ENCODE measurements at places on chromosomes 12 and 14.

- H3K4me1 ChIP-seq = peaks cover 33% of the 10 kb centered on the region
- no peaks in the 10 kb centered on the region for H3K36me3 ChIP-seq
- H3K27me3 ChIP-seq = no peaks in the 10 kb centered on the region
- DNase-seq = no peak
Observed at GRCh38 chr14:34361504-34362011, 100.5 kb downstream of the SPTSSA start.

- peaks cover 36% of the 10 kb centered on the region for H3K36me3 ChIP-seq
- no peak overlapping the region for H3K4me3 ChIP-seq
- H3K27ac ChIP-seq = no peak overlapping the region
- no peak for DNase-seq
- H3K27me3 ChIP-seq = no peaks in the 10 kb centered on the region
Observed at GRCh38 chr14:70744641-70745040, 64.7 kb downstream of the MAP3K9 start.

DNA sequence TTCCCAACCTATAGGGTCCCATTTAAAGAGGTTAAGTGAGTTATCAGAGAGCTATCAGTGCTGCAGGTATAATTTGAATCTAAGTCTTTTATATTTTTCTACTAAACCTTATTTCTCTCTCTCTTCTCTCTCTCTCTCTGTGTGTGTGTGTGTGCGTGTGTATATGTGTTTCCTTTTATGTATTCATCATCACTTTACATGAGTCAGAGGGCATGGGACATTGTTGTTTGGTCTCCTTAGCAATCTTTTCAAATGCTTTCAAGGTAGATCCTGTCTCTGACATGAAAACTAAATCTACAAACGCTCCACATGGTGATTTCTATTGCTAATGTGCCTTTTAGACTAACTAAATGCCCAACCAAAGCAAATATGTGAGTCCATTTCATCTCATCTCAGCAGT is 459.7 kb downstream of the BTG1 start:
- no peak overlapping the region for H3K4me3 ChIP-seq
- H3K4me1 ChIP-seq = peaks cover 10% of the 10 kb centered on the region
- no peak for DNase-seq
- no peaks in the 10 kb centered on the region for H3K27me3 ChIP-seq
- H3K36me3 ChIP-seq = no peaks in the 10 kb centered on the region

DNA sequence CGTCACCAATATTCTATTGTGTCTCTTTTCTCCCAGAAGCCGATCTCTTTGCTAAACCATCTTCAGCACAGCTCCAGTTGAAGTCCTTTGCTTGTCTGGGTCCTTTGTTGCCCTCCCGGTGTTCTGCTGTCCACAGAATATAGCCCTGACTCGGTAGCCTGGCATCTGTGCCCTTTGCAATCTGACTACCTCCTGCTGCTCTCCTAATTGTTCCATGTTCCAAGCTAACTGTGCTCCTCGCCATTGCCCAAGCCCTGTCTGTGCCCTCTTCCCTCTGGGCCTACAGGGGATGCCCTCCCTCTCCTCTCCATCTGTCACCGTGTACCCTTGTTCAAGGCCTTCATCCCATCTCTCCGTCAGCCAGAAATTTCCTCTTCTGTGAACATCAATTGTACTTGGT is 306.3 kb downstream of the APAF1 start:
- peaks cover 43% of the 10 kb centered on the region for H3K27me3 ChIP-seq
- H3K4me3 ChIP-seq = no peak overlapping the region
- no peak for DNase-seq
- H3K4me1 ChIP-seq = no peaks in the 10 kb centered on the region
- no peaks in the 10 kb centered on the region for H3K36me3 ChIP-seq

DNA sequence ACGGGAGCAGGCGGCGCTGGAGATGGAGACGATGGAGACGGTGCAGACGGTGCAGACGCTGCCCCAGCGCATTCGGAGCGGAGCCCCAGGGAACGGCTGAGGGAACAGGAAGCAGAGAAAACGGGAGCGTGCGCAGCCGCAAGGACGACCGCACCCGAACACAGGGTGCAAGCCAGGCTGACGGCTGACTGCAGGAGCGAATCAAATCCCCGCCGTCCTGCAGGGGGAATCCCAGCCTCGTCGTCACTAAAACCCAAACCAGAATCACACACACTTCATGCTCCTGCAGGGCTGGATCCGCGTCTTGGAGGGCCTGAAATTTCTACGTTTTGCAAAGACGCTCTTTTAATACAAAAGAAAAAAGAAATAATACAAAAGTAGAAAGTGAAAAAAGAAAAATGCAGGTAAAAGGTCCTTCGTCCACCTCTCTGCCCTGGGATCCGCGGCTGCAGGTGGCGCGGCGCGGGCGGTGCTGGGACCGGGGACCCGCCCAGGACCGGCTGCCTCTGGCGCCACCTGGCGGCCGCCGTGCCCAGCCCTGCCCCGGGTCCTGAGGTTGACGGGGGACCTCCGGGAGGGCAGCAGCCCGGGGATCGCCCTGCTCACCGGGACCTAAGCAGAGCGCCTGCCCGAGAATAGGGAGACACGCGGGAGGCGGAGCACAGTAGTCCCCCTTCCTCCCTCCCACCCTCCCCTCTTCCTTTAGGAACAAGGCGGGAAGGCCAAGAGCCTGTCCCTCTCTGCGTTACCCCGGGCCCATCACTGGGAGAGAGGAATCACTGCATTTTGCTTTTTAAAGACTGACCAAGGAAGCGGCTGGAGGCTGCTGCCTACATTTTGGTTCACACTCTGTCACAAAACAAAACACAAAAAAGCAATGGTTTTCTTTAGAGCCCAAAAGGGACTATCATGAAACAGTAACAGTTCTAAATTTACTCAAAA is 20.1 kb downstream of the STX2 start:
- peak overlapping the region; percentile 85 for H3K4me3 ChIP-seq
- peak; percentile 96 for DNase-seq

- no peak overlapping the region for H3K4me3 ChIP-seq
- H3K36me3 ChIP-seq = no peaks in the 10 kb centered on the region
- H3K27me3 ChIP-seq = peaks cover 56% of the 10 kb centered on the region
- DNase-seq = no peak
- H3K27ac ChIP-seq = no peak overlapping the region
- H3K4me1 ChIP-seq = peaks cover 5% of the 10 kb centered on the region
Observed at GRCh38 chr12:51873251-51873994, 14.5 kb upstream of the ANKRD33 start.

DNA sequence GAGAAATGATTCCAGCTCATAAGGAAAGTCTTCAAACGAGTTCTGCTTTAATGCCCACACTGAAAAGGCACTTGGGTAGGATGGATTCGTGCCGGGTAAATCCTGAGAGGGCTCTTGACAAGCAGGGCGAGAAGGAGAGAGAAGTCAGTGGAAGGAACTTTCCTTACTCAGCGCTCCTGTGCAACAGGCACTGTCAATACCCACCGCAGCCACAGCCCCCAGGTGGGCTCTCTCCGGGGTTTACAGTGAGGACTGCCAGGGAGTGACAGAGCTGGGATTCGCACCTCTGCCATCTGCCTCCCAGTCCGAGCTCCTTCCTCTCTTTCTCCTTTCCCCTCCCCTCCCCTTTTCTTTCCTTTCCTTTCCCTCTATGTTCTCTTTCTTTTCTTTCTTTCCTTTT is 118.7 kb downstream of the BEGAIN start:
- peaks cover 14% of the 10 kb centered on the region for H3K27me3 ChIP-seq
- no peak overlapping the region for H3K27ac ChIP-seq
- H3K4me3 ChIP-seq = no peak overlapping the region
- H3K36me3 ChIP-seq = no peaks in the 10 kb centered on the region
- no peak for DNase-seq
- peaks cover 19% of the 10 kb centered on the region for H3K4me1 ChIP-seq

GRCh38 chr14:74860899-74861733 is 14.8 kb downstream of the PROX2 start:
- no peaks in the 10 kb centered on the region for H3K36me3 ChIP-seq
- peaks cover 11% of the 10 kb centered on the region for H3K27me3 ChIP-seq
- H3K27ac ChIP-seq = no peak overlapping the region

DNA sequence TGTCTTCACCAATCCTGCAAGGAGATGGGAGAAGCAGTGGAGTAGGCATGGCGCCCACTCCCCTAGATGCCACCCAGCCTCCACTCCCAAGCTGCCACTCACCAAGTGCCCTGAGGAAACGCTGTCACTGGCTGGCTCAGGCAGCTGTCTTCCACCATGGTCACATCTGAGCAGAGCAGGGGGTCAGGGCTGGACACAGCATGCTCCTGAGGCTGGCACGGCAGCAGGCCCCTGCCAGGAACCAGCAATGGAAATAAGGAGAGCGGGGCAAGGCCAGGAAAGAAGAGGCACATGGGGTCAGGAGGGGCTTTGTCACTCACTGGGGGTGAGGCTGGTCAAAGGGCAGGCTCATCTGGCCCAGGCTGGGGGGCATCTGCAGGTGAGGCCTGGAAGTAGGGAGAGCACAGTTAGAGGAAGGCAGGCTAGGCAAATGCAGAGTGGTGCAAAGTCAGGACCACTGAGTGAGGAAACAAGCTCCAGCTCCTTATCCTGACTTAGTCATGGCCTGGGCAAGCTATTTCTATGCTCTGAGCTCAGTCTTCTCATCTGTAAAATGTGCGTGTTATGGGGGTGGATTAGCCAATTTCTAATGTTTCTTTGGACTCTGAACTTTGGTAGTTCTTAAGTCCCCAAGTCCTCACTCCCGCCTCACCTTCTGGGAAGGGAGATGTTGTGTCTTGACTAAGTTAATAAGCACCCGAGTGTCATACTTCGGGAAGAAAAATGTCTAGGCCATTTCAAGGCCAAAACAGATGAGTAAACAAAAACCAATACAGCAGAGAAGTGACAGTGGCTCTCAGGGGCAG is 8.0 kb downstream of the NAB2 start:
- H3K27ac ChIP-seq = no peak overlapping the region
- no peak overlapping the region for H3K4me3 ChIP-seq
- peaks cover 35% of the 10 kb centered on the region for H3K4me1 ChIP-seq
- no peaks in the 10 kb centered on the region for H3K27me3 ChIP-seq
- H3K36me3 ChIP-seq = peaks cover 91% of the 10 kb centered on the region

- H3K27ac ChIP-seq = no peak overlapping the region
- no peak overlapping the region for H3K4me3 ChIP-seq
- no peak for DNase-seq
Observed at GRCh38 chr12:21580748-21581516, 23.7 kb downstream of the GYS2 start.

DNA sequence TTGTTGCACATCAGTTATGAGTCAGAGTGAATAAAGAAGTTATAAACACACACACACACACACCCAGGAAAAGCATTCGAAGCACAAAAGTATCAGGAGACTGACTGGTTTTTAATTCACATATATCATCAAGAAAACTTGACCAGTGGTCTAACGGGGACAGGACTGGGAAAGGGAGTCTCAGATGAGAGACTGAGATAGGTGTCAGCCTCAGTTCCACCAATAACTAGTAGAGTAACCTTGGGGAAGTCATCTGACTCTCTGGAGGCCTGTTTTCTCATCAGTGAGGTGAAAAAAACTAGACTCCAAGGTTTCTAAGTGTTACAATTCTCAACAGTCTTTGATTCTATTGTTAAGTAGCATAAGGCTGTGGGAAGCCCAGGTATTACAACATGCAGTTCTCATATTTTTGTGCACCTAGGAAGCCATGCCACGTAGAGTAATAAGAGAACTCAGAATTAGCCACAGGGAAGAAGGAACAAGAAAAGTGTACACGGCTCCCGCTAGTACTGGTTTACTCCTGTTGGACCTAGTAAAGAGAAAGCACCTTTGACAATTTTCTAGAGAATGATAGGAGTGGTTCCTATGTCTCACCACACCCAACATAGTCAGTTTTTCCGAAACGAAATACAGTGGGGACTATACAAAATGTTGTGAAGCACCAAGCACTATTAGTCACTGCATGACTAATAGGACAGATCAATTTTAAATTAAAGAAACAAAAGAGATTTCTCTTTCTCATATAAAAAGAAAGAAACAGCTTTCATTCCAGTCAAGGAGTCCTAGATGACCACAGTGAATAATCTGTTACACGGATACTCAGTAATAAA is 5.0 kb downstream of the PPTC7 start:
- peaks cover 44% of the 10 kb centered on the region for H3K4me1 ChIP-seq
- peak overlapping the region; percentile 94 for H3K27ac ChIP-seq
- peaks cover 60% of the 10 kb centered on the region for H3K36me3 ChIP-seq
- peak overlapping the region; percentile 50 for H3K4me3 ChIP-seq
- DNase-seq = peak; percentile 62

DNA sequence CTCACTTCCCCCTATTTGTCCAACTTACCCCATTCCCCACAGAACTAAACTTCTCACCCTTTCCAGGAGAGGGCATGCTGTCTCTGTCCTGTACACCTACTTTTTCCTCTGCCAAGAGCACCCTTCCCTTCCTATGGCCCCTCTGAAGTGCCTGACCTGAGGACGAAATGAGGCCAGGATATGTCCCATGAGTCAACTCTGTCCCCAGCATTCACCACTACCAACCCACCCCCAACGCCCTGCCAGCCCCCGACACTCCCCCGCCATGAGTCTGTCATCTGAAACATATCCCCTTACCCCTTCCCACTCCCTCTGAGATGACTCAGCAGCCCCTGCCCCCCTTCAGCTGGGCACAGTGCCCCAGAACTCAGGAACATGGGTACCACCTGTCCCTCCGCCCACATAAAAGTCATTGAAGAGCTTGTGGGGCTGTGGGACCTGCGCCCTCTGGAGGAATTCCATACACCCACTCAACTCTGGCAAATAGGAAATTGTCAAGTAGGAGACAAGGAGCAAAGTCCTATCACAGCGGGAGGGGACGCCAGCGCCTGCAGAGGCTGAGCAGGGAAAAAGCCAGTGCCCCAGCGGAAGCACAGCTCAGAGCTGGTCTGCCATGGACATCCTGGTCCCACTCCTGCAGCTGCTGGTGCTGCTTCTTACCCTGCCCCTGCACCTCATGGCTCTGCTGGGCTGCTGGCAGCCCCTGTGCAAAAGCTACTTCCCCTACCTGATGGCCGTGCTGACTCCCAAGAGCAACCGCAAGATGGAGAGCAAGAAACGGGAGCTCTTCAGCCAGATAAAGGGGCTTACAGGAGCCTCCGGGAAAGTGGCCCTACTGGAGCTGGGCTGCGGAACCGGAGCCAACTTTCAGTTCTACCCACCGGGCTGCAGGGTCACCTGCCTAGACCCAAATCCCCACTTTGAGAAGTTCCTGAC is 26.3 kb downstream of the ITGA7 start:
- peak; percentile 87 for DNase-seq
- H3K27me3 ChIP-seq = no peaks in the 10 kb centered on the region
- peaks cover 30% of the 10 kb centered on the region for H3K4me1 ChIP-seq
- peak overlapping the region; percentile 87 for H3K4me3 ChIP-seq
- peaks cover 30% of the 10 kb centered on the region for H3K36me3 ChIP-seq
- peak overlapping the region; percentile 68 for H3K27ac ChIP-seq

- no peak overlapping the region for H3K27ac ChIP-seq
- no peaks in the 10 kb centered on the region for H3K4me1 ChIP-seq
- no peak overlapping the region for H3K4me3 ChIP-seq
- peaks cover 83% of the 10 kb centered on the region for H3K27me3 ChIP-seq
Observed at GRCh38 chr12:102950107-102950949, 7.1 kb upstream of the ASCL1 start.

GRCh38 chr12:15700595-15700994 is 88.6 kb downstream of the EPS8 start:
- no peak overlapping the region for H3K4me3 ChIP-seq
- H3K36me3 ChIP-seq = peaks cover 12% of the 10 kb centered on the region
- peaks cover 82% of the 10 kb centered on the region for H3K4me1 ChIP-seq
- H3K27ac ChIP-seq = peak overlapping the region; percentile 87

- DNase-seq = peak; percentile 53
- no peak overlapping the region for H3K4me3 ChIP-seq
- no peaks in the 10 kb centered on the region for H3K36me3 ChIP-seq
Observed at GRCh38 chr12:107992870-107993451, 136.1 kb upstream of the WSCD2 start.
